Dermis lymphatic vessel endothelial cell (primary cell): ENCODE measurements at places on chromosomes 2 and 18. TPM values are rescaled to one million over a fixed set of nuclear protein-coding genes. Genes with fewer than 3 reads are reported as not detected.

The CXCR4 gene
- 7.3 and 13.9 TPM in 2 replicates for total RNA-seq

The UGT1A8 gene
- not detected in 2 replicates for total RNA-seq

The HAT1 gene
- 21.9 and 23.2 TPM in 2 replicates for total RNA-seq

The B4GALT6 gene
- 4.7 and 5.0 TPM in 2 replicates for total RNA-seq

The AGXT gene
- not detected in 2 replicates for total RNA-seq

The DSC2 gene
- total RNA-seq, result 0.09 and 0.11 TPM in 2 replicates

The RGPD4 gene
- not detected in 2 replicates for total RNA-seq

The LHCGR gene
- total RNA-seq, result not detected in 2 replicates

The COL5A2 gene
- total RNA-seq, result 18.8 and 24.2 TPM in 2 replicates

The NMS gene
- not detected in 2 replicates for total RNA-seq

The FHOD3 gene
- total RNA-seq, result 0.33 TPM in 1 of 2 replicates, not detected in the other

The SNTG2 gene
- total RNA-seq, result 0.26 and 0.33 TPM in 2 replicates

The GCG gene
- total RNA-seq, result not detected in 2 replicates

The NGEF gene
- under 0.01 and 0.22 TPM in 2 replicates for total RNA-seq

The KLHL41 gene
- under 0.01 and 0.17 TPM in 2 replicates for total RNA-seq

The RGPD3 gene
- total RNA-seq, result 0.11 and 0.17 TPM in 2 replicates

The NCKAP1 gene
- total RNA-seq, result 167 and 181 TPM in 2 replicates

The STARD7 gene
- 290 and 306 TPM in 2 replicates for total RNA-seq

The BBS5 gene
- 1.5 and 2.6 TPM in 2 replicates for total RNA-seq

The RNF152 gene
- total RNA-seq, result 126 and 189 TPM in 2 replicates

The CCNT2 gene
- total RNA-seq, result 29.9 and 34.9 TPM in 2 replicates

The NAT8 gene
- total RNA-seq, result not detected in 2 replicates

The TEX44 gene
- total RNA-seq, result not detected in 2 replicates

The IRS1 gene
- 0.09 and 0.11 TPM in 2 replicates for total RNA-seq

The PLEK gene
- 0.22 TPM in 1 of 2 replicates, not detected in the other for total RNA-seq

The MAP2 gene
- total RNA-seq, result 3.8 and 7.3 TPM in 2 replicates

The UGT1A6 gene
- total RNA-seq, result not detected in 2 replicates

The CCDC141 gene
- total RNA-seq, result 1.7 and 3.7 TPM in 2 replicates

The MPHOSPH10 gene
- total RNA-seq, result 11.5 and 17.4 TPM in 2 replicates

The PRSS56 gene
- not detected in 2 replicates for total RNA-seq
